BJ (cell line): ENCODE measurements at places on chromosomes 13 and 19.

DNA sequence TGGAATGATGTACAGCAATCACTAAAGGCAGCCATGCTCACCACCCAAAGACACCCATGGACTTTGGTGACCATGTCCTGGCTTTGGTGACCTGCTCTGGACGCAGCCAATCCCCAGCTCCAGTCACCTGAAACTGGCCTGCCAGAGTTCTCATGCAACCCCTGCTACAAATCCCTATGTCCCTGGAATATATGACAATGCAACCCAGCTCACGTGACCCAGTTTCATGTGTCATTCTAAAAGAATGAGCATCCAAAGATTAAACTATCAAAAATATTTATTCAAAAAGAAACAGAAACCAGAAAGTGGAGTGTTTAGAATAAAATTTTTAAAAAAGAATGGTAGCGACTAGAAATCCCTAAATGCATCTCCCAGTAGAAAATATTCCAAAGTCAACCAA, 203.3 kb upstream of the IRS2 start:
- DNase-seq = no peak

GRCh38 chr13:29704648-29705047, 109.2 kb upstream of the SLC7A1 start:
- DNase-seq = no peak

DNA sequence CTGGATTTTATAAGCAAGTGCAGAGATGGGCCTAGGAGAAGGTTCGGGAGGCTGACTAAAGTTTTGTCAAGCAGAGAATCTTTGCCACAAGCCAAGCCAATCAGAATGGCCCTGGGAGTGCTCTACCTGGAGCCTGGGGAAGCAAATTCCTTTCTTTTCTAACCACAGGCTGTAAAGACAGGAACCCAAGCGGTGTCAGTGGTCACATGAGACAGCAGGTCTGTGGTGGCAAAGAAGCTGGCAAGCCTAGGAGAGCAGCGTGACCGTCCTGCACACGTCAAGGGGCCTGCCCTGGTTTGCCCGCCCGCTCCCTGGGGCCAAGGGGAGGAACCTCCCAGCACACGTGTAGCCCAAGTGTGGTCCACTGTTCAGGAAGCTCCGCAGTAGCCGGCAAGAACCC, 90.8 kb downstream of the IPO5 start:
- DNase-seq = no peak

DNA sequence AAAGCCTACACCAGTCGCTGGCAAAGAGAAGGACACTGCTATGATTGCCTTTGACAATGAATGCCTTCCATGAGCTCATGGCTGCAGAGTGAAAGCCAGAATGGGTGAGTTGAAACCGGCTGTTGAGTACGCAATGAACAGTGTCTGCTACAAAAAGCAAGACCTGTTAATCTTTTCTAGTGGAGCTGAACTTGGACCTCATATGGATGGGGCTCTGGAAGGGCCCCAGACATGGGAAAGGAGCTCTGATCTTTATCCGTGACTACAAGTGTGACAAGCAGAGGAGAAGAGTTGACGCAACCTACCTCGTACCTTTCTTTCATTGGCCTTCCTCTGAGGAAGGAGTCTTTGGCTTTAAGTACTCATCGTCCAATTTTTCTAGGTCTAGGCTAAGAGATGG, 67.1 kb upstream of the TSC22D1 start:
- no peak for DNase-seq

- no peak for DNase-seq
These were observed 291.1 kb upstream of the ARGLU1 start for GRCh38 chr13:106858903-106859532.

DNA sequence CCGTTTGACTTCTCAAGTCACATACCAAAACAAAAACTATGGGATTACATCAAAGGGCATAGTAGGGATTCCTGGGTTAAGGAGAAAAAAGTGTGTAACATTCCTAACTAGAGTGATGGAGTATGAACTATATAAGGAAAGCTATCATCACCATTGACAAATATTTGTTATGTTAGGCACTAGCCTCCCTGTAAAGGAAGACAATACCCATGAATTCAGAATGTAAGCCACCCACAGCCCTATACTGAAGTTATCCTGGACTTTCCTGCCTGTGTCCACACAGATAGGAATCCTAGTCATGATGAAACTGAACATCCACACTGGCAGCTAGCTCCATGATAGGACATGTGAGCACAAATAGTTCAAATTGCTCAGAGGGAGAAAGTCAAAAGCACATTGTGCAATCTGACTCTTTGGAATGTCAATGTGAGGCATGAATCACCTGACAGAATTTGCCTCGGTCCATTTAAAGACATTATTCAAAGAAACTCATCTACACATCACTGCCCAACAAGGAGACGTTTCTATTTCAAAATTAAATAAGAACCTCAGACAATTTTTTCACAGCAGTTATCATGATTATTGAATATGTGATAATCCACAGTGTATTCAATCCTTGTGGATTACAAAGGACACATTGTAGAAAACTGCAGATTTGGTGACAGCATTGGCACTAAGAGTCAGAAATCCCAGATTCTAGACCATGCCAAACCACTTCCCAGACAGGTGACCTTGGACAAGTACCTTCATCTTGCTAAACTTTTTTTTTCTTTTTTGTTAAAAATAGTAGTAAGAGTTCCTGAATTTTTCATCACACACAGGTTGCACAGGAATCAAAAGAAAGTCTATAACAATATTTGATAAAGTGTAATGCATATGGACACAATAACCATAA, 529.3 kb downstream of the IRS2 start:
- DNase-seq = peak; percentile 94

- no peak for DNase-seq
These were observed 11.3 kb downstream of the FPR1 start for GRCh38 chr19:51740356-51740755.

DNA sequence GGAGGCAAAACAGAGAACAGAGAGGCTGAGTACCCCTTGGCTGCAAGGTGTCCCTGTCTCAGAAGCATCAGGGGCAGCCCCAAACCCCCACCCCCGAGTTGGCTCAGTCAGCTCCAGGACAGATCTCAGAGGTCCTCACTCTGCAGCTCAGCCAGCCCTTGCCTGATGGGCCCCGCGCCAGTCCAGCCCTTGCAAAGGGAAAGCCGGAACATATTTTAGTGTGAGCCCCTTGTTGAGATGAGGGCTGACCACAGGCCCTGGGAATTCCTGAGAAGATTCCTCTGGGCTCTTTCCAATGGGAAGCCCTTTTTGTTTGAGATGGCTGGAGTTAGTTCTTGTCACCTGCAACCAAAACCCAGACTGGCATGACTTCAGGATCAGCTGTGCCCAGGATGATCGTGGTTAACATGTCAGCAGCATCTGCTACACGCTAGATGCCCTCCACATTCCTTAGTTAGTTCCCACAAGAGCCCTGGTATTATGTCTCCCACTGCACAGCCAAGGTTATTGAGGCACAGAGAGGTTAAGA, 33.9 kb upstream of the CCNE1 start:
- DNase-seq = no peak

- no peak for DNase-seq
These were observed 8.4 kb upstream of the KCTD12 start for GRCh38 chr13:76894401-76895110.

DNA sequence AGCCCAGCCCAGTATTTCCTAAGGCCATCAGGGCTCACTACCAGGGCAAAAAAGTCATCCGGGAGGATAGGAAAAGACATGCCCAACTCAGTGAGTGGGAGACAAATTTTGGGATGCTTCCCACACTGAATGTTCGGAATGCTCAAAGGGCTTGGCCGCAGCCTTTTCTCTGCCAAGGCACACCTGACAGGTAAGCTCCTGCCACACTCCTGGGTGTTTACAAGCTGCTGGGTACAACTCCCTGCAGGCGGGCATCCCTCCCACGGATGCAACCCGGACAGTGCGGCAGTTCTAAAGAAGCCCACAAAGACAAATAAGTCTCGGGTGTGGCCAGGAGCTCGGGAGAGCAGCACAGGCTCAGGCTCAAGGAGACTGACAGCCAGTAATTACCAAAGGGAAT, 28.1 kb downstream of the SLC7A1 start:
- DNase-seq = no peak

DNA sequence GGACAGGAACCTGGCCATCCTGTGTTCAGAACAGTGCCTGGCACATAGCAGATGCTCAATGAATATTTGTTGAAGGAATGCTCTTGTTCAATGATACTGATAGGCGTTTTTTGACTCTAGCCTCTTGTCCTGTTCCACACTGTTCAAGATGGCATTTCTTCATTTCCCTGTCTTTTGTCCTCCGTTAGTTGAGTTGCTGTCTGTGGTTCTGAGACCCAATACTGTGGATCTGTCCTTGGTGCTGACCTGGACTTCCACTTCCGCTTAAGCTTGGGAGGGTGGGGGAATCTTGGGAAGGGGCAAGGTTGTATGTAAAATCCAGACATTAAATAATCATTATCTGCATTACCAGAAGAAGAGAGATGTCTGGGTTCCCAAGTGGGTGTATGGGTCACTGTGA, 8.3 kb upstream of the KCNN4 start:
- DNase-seq = no peak

DNA sequence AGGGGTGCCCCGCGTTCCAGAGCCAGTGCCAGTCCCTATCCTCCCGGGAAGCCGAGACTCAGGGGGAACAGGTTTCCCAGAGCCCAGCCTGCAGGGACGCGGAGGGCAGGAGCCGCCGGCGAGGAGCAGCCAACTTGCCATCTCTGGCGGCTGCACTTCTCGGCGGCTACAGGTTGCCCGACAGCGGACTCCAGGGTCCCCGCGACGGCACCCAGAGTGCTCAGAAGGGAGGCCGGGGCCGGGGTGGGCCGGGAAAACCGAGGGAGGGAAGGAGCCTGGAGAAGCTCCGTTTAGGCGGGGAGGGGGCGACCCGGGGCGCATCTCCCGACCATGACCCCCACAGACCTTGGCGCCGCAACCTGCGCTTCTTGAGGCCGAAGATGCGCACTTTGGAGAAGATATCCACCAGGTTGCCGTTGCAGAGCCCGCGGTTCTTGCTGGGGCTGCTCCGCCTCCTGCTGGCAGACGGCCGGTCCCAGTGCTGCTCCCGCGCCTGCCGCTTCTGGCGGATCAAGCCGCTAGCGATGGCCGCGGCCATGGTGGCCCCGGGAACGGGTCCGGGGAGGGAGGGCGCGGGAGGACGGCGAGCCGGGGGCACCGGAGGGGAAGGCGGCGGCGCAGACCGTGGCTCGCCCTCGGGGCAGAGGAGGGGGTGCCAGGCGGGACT, 463.8 kb downstream of the ITGBL1 start:
- no peak for DNase-seq

DNA sequence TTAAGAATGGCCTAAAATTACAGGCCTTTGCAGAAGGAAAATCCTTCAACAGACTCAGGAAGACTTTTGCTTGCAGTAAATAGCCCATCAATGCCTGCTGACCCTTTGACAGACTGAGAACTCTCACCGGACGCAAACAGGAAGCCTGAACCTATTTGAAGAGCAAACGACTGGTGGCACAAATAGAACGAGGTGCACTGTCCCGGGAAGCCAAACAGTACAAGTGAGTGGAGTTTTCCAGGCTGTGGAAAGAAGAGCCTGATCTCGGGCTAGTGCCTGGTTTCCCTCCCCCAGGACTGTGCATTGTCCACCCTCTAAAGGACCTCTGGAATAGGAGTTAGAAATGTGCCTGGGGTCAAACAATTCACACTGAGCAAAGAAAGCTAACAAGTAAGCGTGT, 165.5 kb downstream of the FGF14 start:
- DNase-seq = no peak

DNA sequence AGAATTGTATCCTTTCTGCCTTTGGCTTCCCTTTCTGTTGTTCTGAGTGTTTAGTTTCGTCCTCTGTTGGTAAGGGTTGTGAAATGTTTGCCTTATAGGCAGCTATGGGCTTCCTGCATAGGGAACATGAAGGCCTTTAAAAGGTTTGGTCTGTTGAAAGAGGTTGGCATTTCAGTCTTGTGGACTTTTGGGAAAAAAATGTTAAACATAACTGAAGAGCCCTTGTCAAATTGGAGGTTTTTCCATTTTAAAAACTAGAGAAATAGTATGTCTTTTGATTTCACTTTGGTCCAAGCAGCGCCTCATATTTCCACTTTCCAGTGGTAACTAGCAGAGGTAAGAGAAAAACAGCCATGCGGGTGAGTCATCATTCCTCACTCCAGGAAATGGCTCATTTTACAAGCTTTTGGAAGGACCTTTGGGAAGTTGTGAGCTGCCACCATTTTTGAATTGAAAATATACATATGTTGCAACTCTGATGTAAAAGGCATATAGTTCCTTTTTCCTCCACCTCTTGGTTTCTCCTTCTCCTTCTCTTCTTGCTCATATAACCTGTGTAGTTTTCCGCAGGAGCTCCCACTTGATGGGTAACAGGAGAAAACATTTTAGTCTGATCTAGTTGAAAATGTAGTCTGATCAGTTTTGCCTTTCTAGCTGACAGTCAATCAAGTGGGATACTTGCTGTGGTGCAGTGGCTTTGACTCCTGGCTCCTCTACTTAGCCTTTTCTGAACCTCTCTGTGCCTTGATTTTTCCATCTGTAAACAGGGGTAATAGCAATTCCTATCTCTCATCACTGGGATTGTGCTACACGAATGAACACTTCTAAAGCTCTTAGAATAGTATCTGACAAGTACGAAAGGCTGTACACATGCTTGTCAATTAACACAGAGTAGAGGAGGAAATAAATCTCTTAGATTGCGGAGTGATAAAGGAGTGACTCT, 23.0 kb downstream of the GPC6 start:
- DNase-seq = no peak

DNA sequence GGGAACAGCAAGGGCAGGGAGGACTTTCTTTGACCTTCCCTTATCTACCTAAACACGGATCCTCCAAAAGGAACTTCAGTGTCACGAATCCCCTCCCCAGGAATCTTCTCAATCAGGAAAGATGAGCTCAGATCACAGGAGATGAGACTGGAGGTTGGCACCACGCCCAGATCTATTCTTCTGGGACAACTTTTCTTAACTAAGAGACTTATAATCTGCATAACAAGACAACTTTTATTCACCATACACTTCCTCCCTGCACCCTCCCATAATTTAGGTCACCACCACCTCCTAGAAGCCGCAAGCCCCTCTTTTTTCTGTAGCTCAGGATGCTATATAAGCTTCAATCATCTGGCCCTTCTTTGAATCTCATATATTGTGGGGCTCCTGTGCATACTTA, 19.2 kb upstream of the AKT2 start:
- DNase-seq = no peak

- DNase-seq = no peak
These were observed 530.4 kb downstream of the MYO16 start for GRCh38 chr13:109159650-109160309.

DNA sequence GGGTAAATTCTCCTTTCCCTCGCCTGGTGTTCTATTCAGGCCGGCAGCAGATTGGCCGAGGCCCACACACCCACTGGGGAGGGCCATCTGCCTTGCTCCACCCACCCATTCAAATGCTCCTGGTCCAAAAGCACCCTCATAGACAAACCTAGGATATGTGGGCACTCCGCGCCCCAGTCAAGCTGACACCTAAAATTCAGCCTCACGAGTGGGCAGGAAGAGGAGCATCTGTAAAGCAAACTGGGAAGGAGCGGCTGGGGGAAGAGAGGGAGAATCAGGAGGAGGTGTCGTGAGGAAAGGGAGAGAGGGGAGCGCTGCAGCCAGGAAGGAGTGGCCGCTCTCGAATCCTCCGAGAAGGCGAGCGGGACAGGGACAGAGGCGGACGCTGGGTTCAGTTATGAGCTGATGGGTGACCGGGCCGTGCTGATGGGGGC, 136.9 kb downstream of the USP12 start:
- no peak for DNase-seq

GRCh38 chr19:39525205-39525604, 7.4 kb downstream of the EID2B start:
- no peak for DNase-seq
